ENCODE measurements at places on chromosomes 1 and 21.

- DNase-seq: no peak
Measured at GRCh38 chr1:10236405-10237156, 26.2 kb downstream of the KIF1B start.

GRCh38 chr1:184532199-184532598, 145.4 kb downstream of the C1orf21 start:
- no peak for DNase-seq

- DNase-seq: no peak
Measured at GRCh38 chr1:28246427-28246832, 10.5 kb downstream of the ATP5IF1 start.

GRCh38 chr21:42147386-42148020, 71.4 kb upstream of the ABCG1 start:
- DNase-seq: peak; percentile 15

- no peak for DNase-seq
Measured at GRCh38 chr1:183079712-183080388, 56.6 kb downstream of the LAMC1 start.
